ENCODE measurements at places on chromosomes 4 and X.

DNA sequence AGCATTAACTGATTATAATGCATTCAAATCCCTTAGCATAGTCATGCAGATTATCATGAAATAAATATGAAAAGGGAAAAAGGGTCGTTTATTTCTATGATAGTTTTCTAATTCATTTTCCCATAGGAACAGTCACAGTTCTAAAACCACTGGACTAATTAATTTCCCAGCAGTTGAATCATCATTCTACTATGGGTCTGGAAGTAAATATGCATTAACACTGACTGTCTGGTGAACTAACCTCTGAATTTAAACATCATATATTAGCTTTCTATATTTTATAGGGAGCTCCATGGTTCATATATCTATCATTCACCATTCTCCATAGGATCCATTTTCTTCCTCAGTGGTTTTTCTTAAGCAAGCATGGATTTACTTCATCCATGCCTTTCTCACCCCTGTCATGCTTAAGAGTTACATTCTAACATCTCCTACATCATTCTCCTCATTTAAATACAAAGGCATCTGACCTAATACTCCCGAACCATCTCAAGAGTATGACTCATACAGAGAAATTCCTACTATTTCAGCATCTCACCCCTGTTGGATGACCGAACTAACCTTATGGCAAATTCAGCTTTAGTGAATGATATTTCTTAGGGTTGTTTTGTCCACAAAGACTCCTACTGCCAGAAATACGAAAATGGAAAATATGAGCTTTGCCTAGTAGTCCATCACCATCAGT lies 198.7 kb upstream of the ADAMTS3 start:
- H3K27ac ChIP-seq, result no peak overlapping the region
- DNase-seq, result no peak
- H3K4me3 ChIP-seq, result no peak overlapping the region
- no peaks in the 10 kb centered on the region for H3K27me3 ChIP-seq
- no peaks in the 10 kb centered on the region for H3K36me3 ChIP-seq
- no peaks in the 10 kb centered on the region for H3K4me1 ChIP-seq

- no peaks in the 10 kb centered on the region for H3K36me3 ChIP-seq
- no peak overlapping the region for H3K4me3 ChIP-seq
- no peaks in the 10 kb centered on the region for H3K4me1 ChIP-seq
- DNase-seq, result no peak
- H3K27me3 ChIP-seq, result no peaks in the 10 kb centered on the region
Observed at GRCh38 chr4:125620066-125620860, 305.5 kb downstream of the FAT4 start.

DNA sequence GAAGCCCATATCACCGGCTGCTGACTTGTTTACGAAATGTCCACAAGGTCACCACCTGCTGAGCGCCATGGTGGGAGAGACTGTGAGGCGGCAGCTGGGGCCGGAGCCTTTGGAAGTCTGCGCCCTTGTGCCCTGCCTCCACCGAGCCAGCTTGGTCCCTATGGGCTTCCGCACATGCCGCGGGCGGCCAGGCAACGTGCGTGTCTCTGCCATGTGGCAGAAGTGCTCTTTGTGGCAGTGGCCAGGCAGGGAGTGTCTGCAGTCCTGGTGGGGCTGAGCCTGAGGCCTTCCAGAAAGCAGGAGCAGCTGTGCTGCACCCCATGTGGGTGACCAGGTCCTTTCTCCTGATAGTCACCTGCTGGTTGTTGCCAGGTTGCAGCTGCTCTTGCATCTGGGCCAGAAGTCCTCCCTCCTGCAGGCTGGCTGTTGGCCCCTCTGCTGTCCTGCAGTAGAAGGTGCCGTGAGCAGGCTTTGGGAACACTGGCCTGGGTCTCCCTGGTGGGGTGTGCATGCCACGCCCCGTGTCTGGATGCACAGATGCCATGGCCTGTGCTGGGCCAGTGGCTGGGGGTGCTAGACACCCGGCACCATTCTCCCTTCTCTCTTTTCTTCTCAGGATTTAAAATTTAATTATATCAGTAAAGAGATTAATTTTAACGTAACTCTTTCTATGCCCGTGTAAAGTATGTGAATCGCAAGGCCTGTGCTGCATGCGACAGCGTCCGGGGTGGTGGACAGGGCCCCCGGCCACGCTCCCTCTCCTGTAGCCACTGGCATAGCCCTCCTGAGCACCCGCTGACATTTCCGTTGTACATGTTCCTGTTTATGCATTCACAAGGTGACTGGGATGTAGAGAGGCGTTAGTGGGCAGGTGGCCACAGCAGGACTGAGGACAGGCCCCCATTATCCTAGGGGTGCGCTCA lies 8.7 kb upstream of the MSANTD1 start:
- H3K27ac ChIP-seq, result no peak overlapping the region
- no peak for DNase-seq
- H3K4me3 ChIP-seq, result no peak overlapping the region
- no peaks in the 10 kb centered on the region for H3K27me3 ChIP-seq
- H3K4me1 ChIP-seq, result peaks cover 3% of the 10 kb centered on the region

- no peak overlapping the region for H3K4me3 ChIP-seq
- peaks cover 10% of the 10 kb centered on the region for H3K36me3 ChIP-seq
- no peak overlapping the region for H3K27ac ChIP-seq
- H3K27me3 ChIP-seq, result no peaks in the 10 kb centered on the region
Observed at GRCh38 chrX:123713841-123714240, 19.0 kb downstream of the THOC2 start.

DNA sequence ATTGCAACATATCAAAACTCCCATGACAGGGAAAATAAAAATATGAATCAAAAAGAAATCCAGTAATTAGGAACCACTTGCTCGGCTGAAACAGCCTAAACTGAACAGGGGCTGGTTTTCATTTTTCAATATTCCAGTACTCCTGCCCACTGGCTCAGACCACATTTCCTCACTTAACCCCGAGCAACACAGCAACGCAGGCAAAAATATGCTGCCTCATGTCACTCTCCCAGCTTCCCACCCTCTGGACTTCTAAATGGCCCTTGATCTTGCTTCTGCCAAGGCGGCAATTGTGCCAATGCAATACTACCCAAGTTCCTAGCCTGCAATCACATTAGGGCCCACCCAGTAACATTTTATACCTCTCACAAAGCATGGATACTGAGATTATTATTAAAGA lies 30.6 kb downstream of the USP46 start:
- no peaks in the 10 kb centered on the region for H3K4me1 ChIP-seq
- peaks cover 24% of the 10 kb centered on the region for H3K36me3 ChIP-seq
- no peak overlapping the region for H3K4me3 ChIP-seq
- no peaks in the 10 kb centered on the region for H3K27me3 ChIP-seq
